ENCODE measurements at places on chromosomes 13 and 19.

GRCh38 chr13:59915252-59915651 lies 248.5 kb downstream of the DIAPH3 start:
- no peak for DNase-seq

DNA sequence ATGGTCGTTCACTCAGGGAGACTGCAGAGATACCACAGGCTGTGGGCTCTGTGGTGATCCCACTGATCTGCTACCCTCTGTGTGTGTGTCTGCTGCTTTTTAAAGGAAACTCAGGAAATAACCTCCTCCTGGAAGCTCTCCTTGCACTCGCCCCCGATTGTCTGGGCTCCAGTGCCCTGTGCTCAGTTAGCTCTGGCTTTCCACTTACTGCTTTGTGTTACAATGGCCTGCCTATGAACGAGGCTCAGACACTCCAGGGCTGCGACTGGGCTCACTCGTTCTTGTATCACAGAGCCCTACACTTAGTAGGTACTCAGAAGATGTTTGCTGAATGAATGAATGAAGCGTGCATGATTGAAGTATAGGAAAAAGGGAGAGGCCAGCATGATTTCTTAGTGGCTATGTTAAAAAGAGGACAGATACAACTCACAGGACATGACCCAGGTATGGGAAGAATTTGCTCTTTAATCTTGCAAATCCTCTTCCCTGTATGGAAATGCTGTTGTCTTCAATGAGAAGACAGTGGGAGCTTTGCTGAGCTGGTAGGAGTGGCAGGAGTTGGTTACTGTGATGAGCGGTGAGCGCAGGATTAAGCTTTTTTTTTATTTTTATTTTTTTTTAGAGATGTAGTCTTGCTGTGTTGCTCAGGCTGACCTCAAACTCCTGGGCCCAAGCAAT lies 26.4 kb downstream of the B3GLCT start:
- no peak for DNase-seq

- no peak for DNase-seq
Measured at GRCh38 chr13:94128430-94128829, 351.1 kb downstream of the DCT start.

- no peak for DNase-seq
Measured at GRCh38 chr13:35225159-35225558, 251.3 kb downstream of the MAB21L1 start.

DNA sequence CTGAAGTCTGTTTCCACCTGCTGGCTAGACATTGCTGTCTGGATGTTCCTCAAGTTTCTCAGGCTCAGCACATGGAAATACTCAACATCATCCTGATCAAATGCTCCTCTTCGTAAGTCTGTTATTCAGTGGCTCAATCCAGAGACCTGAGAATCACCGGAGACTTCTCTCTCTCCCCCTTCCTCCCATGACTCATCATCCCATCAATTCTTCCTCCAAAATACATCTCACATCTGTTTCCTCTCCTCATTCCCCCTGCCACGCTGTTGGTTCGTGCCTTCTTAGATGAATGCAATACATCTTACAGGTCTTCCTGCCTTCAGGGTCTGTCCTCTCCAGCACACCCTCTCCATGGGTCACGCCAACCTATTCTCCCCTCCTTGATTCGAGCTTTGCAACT lies 7.4 kb upstream of the RXFP2 start:
- DNase-seq = no peak

GRCh38 chr19:55838251-55838650 lies 1.9 kb downstream of the NLRP4 start:
- DNase-seq = no peak

Measured in NCI-H2227 treated with DMSO at 0.1 percent for 48 hours (cell line).